GM20000 (cell line): ENCODE measurements at places on chromosomes 3 and 15.

GRCh38 chr3:124928333-124929202 is 6.0 kb downstream of the MUC13 start:
- DNase-seq = peak; percentile 45

DNA sequence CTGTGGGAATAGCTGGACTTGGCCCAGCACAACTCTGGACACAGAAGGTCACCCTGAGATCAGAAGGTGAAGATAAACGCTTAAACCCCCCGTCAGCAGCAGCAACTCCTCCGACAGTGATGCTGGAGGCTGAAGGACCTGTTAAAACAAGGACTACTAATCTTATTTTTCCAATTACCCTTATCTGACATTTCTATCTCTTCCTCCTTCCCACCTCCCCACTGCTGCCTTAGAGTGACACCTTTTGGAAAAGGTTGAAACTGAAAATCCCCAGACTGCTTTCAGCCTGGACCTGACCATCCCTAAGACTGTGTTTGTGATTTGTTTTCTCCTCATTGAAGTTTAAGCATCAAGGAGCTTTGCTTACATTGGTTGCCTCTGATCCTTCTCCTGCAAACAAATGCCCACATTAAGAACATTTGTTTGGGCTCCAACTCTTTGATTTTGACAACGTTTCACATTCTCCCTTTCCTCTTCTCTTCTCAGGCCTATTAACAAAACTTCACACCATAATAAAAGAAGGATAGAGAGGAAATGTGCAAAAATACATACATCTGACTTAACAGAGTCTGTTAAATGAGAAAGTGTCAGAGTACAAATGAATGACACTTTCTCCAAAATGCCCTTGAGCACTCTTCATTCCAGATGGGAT is 410.6 kb upstream of the WNT5A start:
- no peak for DNase-seq

DNA sequence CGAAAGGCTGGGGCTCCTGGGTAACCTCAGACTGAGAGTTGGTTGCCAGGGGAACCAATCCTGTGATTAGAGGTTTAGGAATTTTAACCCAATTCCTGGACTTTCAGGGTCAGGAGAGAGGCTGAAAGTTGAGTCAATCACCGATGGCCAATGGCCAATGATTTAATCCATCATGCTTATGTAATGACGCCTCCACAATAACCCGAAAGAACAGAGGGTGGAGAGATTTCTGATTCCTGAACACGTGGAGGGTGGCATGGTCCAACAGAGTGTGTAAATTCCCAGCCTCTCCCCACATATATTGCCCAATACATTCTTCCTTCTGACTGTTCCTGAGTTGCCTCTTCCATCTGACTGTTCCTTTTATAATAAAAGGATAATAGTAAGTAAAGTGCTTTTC is 137.2 kb upstream of the CBLB start:
- no peak for DNase-seq

DNA sequence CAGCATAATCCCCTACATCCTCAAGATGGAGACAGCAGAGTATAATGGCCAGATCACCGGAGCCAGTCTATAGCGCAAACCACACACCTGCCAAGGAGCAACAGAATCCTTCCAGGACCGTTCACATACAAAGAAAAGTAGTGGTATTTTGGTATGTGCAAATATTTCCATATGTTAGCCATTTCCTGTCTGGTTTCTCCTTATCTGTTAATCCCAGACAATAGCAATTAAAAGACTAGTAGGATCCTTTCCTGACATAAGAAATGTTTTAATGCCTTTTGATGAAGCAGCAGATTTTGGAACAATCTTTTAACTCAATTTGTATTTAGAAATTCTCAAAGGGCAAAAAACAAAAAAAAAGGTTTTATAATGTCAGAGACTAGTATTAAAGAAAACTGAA is 22.2 kb downstream of the MRPS25 start:
- DNase-seq = no peak

DNA sequence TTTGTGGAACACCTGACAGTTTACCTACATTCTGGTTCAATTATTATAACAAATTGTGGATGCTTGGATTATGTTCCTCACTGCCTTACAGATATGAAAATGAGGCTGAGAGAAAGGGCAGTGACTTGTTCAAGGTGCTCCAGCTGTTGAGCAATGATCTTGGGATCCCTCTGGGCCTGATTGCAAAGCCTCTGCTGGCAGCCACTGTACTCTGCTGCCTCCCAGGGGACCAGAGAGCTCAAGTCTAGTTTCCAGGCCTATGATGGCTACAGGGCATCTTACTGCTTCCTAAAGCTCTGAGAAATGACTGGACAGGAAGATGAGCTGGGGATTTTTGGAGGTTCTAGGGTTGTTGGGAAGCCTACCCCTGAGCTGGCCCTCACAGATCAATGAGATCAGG is 2.3 kb upstream of the SHC4 start:
- DNase-seq = peak; percentile 48

DNA sequence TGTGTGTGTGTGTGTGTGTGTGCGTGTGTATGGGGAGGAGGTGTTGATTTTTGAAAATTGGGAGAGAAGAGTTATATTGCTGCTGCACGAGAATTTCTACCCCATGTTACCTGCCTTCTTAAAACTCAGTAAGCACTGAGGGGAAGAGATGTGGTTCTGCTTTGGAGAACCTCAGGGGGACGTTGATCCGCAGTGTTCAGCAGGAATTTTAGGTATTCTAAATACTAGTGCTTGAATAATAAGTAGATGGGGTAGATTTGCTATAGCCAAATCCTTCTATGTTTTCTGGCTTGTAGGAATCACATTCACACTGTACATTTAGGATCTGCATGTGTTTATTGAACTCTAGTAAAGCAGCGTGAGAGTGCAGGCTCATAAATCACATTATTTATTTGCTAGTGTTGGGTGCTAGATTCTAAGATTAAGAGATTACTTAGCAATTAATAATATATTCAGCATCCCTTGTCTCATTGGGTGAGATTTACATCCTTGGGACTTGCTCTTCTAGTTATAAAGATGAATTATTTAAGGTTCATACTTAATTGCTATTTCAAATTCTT is 268.1 kb downstream of the MFSD1 start:
- DNase-seq = no peak

DNA sequence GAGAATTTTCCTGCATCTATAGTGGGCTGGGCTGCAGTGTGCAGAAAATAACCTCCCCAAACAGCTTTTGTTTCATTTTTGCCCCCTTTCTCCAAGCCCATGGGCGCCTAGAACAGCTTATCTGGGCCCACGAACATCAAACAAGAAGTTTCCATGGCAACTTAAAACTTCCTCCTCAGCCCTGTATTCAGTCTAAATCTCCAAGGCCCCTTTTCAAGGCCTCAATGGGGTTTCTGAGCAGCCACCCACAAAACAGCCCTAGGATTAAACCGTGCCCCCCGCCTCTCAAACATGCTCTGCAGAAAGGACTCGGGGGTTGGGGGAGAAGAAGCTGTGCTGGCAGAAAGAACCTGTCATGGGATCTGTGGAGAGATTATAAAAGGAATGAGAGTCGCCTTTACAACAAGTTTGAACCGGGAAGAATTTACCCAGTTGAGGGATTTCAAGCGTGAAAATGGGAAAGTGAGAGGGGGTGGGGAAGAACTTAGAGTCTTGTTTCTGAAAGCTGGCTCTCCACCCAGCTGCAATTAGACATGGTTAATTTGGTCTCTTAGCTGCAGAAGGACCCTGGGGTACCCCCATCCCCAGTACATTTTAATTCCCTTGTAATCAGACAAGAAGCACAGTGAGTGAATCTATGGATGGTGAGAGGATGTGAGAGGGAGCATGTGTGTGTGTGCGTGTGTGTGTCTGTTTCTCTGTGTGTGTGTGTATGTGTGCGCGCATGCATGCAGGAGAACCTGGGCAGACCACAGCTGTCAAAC is 4.3 kb upstream of the FAM107A start:
- no peak for DNase-seq

DNA sequence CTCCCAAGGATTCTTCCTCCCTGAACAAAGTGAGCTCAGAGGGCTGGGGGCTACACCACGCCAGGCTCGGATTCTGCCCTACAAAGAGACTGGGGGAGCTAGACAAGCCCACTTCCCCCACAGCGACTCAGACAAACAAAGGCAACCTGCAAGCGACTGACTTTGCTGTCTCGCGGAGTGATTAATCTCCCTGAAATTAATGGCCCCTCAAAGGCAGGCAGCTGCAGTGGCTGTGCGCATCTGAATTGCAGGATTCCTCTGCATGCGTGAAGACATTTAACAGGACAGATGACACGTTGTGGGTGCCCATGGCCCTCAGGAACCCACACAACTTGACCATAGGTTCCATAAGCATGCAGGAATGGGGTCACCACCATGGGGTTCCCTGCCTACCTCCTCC is 18.4 kb downstream of the CTXND1 start:
- DNase-seq = no peak

GRCh38 chr3:191915712-191916111 is 454.7 kb downstream of the PYDC2 start:
- DNase-seq = no peak

DNA sequence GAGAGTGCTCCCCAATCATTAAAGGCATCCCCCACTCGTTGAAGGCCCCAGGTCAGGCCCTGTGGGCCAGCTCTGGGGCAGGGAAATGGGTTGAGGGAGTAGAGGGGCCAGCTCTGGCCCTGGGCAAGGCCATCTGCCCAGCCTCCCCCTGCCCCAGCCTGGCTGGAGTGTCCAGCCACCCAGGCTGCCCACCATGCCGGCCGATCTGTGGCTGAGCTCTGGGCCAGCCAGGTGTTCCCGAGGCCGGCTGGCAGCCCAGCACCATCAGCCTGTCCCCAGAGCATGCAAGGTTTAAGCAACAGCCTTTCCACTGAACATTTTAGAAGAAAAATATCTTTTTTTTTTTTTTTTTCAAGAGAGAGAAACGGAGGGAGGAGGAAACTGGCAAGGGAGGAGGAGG is 62.8 kb upstream of the LINGO1 start:
- no peak for DNase-seq

DNA sequence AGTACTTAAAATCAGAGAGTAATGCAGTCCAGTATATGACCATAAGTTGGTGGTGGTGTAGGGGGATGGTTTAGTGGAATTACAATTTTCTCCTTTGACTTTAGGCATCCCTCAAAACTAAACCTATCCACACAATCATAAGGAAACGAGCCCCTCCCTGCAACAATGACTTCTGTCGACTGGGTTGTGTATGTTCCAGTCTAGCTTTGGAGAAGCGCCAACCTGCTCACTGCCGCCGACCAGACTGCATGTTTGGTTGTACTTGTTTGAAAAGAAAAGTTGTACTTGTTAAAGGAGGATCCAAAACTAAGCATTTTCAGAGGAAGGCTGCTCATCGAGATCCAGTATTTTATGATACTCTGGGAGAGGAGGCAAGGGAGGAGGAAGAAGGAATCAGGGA is 52.8 kb downstream of the MGA start:
- DNase-seq = no peak

DNA sequence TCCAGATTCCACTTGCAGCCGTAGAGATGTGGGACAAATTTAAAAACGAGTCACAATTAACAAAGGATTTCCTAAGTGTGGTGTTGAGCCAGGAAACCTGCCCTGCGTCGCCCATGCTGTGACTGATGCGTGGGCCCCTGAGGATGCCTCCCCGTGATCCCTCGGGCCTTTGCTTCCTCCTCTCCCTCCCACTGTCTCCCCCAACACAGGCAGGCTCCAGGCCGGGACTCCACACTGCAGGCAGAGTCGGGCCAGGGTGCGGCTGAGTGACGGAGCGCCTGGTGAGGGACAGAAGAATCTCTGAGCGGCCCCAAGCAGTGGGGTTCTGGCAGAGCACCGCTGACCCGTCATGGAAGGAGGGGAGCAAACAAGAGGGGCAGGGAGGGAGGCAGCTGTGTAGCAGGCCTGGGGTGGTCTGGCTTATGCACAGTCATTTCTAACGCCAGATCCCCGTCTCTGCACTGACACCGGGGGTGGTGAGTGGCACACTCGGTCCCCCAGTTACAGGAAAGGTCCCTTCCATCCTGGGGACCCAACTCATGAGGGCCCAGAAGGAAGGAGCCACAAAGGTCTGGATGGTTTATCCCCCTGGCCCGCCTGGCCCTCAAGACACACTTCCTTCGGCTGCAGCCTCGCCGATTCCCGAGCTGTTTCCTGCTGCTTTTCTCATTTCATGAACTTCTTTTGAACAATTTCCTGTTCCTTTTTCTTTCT is 91.0 kb downstream of the XXYLT1 start:
- no peak for DNase-seq

DNA sequence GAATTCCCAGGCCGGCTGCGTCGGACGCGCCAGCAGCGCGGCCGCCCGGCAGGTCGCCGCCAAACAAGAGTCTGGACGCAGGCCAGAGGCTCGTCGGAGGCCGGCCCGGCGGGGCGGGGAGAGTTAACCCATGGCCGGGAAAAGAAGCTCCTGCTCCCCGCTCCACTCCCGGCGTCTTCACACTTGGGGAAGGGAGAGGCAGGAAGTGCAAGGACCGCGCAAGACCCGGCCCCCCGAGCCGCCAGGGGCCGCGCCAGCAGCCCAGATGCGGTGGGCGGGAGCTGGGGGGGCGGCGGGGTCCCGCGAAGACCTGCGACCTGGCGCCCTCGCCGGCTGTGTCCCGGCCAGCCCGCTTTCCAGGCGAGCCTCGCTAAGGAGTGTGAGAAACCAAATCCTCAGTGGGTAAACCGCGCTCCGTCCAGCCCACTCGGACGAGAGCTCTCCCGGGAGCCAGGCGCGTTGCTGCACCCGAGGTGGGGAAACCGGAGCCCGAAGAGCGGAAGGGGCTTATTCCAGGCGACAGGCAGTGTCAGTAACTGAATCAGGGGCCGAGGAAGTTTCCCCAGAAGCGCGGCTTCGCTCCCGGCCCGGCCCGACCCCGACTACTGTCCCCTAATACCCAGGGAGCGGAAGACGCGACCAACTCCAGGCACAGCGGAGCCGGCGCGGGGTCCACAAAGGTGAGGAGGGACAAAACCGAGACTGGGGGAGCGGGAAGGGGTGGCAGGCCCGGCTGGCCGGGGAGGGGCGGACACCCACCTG is 721 bp downstream of the ADAMTS7 start:
- peak; percentile 73 for DNase-seq

DNA sequence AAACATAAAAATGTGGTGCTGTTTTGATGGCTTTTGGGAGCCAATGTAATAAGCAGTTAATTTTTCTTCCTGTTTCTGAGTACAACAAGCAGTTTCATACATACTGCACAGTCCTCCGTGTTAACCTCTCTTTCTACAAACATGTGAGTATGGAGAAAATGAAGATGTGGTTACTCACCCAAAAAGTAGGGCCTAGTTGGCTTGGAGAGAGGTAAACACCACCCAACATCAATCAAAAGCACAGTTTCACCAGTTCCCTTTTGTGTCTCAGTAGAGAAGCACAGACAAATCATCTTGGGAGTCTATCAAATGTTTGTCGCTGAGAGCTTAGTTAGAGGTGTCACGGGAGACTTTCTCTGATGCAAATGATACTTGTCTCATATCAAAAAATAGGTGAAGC is 320.2 kb downstream of the UNC13C start:
- DNase-seq = no peak
